Posterior cingulate gyrus (tissue), 11 donors: ENCODE measurements at places on chromosomes 2 and 18.

DNA sequence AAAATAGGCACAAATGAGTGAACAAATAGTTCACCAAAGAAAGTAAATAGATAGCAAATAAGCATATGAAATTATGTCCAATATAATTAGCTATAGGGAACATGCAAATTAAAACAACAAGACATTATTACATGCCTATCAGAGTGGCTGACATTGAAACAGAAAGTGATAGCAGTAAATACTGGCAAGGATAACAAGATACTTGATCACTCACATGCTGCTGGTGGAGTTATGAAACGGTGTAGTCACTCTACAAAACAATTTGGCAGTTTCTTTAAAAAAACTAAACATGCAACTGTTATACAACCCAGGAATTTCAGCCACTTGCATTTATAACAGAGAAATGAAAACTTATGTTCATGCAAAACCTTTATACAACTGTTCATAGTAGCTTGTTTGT, 439.2 kb upstream of the ACVR2A start:
- no peak for DNase-seq

- peak; percentile 42 for DNase-seq
These were observed 59.4 kb downstream of the DGKD start for GRCh38 chr2:233413559-233414272.

DNA sequence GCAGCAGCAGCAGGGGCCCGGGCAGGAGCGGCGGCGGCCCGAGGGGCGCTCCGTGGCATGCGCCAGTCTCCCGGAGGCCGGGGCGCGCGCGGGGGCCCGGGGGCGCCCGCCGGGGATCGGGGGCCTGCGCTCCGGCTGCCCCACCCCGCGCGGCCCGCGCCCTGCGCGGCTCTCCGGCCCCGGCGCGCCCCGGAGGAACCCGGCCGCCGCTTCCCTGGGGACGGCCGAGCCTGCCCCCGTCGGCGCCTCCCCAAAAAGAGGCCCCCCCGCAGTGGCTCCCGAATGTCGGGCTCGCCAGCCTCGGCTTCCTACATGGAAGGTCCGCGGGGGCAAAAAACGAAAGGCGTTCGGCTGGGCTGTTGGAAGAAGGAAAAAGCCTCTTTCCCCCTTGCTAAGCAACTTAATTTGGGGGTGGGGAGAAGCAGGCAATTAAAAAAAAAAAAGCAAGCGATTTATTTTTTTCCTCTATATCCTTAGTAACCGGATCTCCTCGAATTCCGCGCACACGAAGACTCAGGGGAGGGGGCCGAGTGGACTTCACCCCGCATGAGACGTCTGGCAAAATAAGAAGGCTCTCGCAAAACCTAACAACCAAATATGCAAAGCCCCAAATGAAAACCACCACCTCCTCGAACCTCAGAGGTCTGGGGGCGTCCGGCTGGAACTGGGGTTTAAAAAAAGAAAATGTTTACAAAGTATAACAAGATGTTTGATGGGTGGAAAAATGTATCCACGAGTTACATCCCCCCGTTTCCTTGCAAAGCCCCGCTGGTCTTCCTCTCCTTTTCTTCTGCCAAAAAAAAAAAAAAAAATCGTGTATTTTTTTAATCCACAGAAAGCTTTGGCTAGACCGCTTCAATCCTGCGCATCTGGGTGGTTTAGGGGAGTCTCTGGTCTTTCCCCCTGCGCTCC, at the start of gene SMAD7:
Gene SMAD7 (minus strand): TSS at position 430 of the 912 bp plus-strand sequence. CDS start 541 bp downstream, outside the sequence.
- DNase-seq = no peak

DNA sequence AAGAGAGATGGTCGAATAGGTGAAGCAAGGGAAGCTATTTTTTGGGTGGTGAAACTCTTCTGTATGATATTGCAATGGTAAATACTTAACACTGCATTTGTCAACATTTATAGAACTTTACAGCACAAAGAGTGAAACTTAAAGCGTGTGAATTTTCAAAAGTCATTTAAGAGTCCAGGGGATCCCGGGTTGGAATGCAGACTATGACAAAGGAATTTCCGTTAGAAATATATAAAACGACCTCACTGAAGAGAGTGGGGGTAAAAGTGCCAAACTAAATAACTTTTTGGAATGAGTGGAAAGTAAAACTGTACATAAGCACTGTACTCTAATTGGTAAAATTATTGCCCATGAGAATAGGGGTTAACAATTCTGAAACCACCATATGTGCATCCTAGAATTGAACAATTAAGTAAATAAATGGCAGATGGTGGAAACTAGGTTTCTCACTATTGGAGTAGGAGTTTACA, 191.0 kb upstream of the FN1 start:
- DNase-seq = no peak

DNA sequence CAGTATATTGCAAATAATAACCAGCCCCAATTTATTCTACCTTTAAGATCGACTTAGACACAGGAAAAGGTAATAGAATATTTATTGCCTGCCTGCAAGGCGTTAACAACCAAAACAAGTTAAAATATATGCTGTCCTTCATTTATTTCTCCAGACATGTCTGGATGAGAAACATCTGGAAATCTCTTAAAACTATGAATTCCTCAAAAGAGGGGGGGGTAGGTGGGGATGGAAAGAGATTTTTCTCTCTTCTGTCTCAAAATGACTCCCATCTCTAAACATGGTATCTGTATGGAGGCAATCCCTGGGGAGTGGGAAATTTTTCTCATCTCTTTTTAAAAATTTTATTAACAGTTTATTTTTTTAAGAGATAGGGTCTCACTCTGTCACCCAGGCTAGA, 113.0 kb downstream of the CDH2 start:
- no peak for DNase-seq

- no peak for DNase-seq
These were observed 35.9 kb upstream of the EFHD1 start for GRCh38 chr2:232597362-232598079.

DNA sequence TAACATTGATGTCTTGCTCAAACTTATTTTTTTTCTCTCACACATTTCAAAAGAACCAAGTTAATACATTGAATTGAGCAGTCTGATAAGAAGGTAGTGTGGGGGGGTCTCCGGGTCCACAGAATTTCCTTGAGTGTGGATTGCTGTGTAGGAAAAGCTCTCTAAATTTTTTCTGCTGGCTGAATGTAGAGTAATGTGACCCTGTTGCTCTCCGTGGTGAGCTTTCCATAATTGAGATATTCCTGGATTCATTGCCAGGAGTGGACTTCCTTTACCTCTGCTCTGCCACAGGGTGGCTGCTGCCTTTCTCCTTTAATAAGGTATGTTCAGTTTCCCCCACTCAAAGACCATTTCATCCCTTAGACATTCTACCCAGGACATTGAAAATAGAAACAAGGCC, 50.9 kb downstream of the PKP4 start:
- no peak for DNase-seq

GRCh38 chr2:218001629-218002028, 1.2 kb downstream of the TNS1 start:
- no peak for DNase-seq

DNA sequence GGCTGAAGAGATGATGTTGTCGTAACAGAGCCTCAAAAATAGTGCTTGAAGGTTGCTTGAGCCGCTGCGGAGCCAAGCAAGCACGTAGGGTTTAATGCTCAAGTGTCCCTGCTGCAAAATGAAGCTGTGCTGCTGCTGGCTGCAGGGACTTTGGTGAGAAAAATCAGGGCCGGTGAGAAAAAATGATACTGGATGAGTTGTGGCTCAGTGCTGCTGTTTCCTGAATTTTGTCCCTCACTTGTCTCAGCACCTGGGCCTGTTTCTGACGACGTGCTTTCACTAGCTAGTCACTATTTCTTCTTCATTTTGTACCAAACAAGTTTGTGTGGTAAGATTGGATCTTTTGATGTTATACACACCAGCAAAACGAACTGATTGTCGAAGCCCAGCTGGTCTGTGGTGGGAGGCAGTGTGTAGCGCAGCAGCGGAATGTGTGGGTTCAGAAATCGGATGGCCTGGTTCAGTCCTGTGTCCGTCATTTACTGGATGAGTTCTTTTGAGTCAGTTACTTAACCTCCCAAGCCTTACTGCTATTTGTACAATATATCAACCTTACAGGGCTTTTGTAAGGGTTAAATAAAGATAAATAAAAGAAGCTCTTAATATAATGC, 172.8 kb upstream of the FOSL2 start:
- peak; percentile 28 for DNase-seq

DNA sequence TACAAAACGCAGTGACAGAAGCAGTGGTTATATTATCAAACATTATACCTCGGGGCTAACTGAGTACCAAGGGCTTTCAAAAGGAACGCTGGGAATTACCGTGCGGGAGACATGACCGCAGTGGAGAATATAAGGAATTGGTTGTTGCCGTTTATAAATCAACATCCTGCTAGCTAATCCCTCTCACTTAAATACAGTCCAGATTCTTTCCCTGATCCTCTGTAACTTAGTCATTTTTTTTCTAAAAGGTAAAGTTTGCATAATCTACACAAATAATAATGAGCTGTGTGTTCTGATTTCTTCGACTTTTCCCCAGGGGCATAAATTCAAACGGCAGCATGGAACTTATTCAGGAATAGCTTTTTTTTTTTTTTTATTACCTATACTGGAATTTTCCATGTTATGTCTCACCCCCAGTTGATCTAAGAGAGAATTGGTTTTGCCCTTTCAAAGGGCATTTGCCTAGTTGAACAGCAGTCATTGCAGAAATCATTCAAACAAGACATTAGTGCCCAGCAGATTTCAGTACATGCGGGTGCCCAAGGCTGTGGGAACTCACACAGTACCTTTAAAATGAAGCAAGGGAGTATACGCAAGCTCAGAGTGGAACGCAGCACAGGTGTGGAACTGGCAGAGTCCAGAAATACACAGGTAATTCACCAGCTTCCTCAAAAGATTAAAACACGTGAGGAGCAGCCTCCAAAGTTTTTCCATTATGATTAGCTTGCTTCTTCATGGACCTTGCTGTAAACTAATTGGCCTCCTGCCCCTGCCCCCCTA, 63.9 kb downstream of the SMIM21 start:
- no peak for DNase-seq

DNA sequence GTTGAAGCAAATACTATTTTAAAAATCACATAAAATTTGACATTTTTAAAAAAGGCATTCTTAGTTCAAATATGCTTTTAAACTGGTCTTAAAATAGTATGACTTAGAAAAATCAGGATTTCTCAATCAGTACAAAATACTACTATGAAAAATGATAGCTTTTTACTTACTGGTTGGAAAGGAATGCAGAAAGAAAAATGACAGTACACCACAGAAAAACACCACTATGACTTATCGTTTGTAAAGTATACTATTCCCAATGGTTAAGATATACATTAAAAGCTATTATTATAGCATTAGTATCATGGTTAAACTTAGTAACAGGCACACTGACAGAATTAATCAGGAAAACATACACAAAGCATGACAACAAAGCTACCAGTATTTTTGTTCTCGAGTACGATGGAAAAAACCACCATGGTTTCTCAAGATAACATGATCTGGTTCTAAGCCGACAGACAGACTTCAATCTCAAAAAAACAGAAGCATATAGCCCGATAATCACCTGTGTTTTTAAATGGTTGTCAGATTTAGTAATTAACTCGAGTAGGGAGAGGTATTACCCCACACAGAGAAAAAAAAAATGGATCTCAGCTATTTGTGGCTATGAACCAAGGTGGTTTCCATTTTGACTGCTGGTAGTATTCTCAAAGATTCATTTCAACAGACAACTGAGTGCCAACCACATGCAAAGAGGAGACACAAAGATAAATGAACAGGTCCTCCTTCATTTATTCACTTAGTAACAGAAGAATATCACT, 39.1 kb downstream of the CUL3 start:
- no peak for DNase-seq

DNA sequence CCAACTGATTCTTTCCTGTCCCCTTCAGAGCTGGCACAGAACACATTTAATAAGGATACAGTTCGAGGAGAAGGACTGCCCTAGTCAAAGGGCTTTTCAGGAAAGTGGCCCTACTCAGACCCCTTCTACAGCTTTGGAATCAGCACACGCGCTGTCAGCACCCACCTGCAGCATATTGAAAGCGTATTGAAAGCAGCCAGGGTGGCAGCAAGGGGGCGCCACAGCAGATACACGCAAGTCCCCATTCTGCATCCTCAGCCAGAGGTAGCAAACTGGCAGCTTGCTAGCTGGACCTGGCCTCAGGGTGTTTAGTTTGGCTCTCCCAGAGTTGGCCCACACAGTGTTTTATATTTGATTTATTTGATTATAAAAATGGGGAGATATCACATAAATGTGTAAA, 101.0 kb upstream of the NT5C1B start:
- no peak for DNase-seq

- no peak for DNase-seq
These were observed 12.3 kb downstream of the FLACC1 start for GRCh38 chr2:201344663-201345366.

- no peak for DNase-seq
These were observed 54.2 kb upstream of the NT5C1B start for GRCh38 chr2:18643326-18644114.

DNA sequence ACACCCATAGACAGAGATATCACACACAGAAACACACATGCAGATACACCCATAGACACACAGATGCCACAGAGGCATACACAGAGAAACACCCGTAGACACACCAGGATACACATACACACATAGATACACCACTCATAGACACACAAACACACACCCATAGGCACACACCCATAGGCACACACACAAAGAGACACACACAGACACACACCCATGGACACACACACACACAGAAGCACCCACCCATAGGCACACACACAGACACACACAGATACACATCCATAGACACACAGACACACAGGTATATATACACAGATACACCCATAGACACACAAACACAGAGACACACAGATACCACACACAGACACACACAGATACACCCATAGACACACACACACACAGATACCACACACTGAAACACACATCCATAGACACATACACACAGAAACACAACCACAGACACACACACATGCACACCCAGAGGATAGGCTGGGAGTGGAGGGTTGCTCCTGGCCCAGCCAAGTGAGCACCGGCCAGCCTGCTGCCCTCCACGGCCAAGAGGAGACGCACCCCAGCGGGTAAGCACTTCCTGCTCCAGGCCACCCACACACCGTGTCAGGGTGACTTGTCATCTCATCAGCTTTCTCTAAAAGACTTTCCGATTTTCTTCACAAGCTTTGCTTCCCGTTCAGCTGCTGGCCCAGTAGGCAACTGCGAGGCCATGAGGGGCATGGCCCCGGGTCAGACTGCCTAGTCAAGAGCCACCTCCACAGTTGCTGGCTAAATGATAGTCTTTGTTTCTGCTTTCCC, 14.1 kb upstream of the CNNM3 start:
- peak; percentile 73 for DNase-seq

GRCh38 chr2:48127612-48128191, 221.4 kb upstream of the FBXO11 start:
- DNase-seq = no peak

- no peak for DNase-seq
These were observed 167.5 kb downstream of the MCFD2 start for GRCh38 chr2:46748121-46748520.

GRCh38 chr2:9220201-9220600, 13.6 kb downstream of the ASAP2 start:
- DNase-seq = no peak

- DNase-seq = no peak
These were observed 56.1 kb downstream of the SF3B1 start for GRCh38 chr2:197378494-197379307.
